ENCODE measurements at places on chromosomes 1 and 21.

DNA sequence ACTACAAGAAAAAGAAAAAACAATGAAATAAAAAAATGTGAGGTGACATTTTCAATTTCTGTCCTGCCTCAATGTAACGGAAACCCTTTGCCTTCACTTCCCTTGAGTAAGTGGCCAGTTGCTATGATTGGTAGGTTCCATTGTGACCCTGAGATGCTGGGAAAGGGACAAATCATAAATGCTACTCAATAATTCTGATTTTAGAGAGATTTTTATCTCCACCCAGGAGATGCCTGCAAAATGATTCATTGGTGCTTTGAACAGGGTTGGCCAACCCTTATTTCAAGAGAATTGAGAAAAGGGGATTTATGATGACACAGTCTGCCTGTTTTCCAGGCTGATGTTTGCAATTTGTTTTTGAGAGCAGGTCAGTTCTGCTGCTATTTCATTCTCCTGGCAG lies 22.5 kb downstream of the XCL1 start:
- H3K27me3 ChIP-seq, result no peaks in the 10 kb centered on the region
- no peaks in the 10 kb centered on the region for H3K36me3 ChIP-seq
- H3K4me3 ChIP-seq, result no peak overlapping the region
- no peaks in the 10 kb centered on the region for H3K4me1 ChIP-seq

DNA sequence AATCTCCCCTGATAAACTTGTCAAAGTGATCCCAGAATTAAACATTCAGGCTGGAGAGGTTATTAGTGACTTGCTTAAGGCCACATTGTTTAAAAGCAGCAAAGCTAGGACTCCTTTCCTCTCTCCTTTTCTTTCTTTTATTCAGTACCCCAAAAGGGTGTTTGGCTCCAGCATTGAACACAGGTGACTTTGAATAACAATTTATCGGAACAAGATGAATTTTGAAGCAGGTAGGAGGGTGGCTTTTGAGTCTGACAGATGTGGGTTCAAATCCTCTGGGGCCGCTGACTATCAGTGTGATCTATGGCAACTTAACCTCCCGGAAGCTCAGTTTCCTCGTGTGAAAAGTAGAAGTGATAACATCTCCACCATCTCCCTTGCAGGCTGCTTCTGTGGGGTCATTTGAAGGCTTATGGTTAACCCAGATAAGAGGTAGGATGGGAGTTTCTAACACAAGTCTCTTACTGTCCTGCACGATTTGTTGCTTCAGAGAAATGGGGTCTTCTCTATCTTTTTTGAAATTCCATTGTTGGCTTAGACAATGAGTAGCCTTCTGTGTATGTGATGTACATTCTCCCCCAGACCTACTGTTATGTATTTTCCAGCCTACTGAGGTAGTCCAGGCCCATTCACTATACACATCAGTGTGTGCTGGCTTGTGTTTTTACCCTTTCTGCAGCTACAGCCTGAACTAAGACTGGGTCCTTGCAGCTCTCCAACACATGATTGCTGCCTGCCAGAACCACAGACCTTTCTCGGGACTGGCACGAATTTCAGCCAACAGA lies 29.0 kb downstream of the JUN start:
- H3K4me3 ChIP-seq, result no peak overlapping the region
- peak overlapping the region; percentile 77 for H3K27ac ChIP-seq
- DNase-seq, result no peak
- peaks cover 4% of the 10 kb centered on the region for H3K4me1 ChIP-seq
- H3K27me3 ChIP-seq, result no peaks in the 10 kb centered on the region

DNA sequence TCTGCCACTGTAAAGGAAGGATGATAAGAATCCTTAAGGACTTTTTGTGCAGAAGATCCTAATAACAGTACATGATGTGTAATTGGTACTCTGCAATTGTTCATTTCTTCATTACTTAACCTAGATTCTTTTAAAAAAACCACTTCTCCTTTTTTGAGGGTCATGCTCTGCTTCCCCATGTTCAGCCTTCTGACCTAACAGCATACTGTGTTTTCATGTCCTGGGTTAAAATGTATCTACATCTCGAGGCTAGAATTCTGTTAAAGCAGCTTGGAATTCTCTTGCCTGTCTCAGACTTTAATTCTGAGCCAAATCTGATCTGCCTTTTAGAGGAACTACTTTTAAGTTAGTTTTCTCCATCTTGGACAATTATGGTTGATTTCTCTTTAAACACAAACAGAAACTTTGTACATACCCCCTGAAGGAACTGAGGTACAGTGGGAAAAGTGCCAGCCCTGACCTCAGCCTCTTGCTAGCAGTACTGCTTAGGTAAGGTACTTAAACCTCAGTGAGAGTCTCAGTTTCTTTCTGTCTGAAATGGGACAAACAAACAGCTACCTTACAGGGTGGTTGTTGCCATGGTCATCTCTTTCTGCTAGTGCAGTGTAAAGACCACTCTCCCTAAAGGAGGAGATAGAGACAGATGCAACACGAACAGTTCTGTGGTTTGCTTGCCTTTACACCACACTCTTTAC lies 103.2 kb upstream of the DYNLT5 start:
- H3K4me3 ChIP-seq, result no peak overlapping the region
- H3K27ac ChIP-seq, result no peak overlapping the region
- H3K27me3 ChIP-seq, result no peaks in the 10 kb centered on the region

DNA sequence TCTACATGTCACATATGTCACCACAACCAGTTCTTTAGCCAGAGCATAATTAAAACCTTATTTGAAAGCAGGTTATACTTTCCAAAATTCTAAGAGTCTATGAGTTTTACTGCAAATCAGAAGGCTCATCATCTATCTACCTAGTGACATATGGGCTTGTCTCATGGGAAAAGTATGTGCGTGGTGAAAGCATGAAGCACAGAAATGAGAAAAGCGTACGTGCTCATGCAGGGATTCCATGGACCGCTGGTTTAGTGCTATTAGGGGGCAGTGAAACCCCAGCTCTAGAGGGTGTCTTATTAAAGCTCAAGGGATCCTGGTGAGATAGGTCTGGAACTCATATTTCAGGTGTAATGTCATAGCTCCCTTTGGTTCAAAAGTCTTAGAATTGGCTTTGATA lies 50.2 kb downstream of the FAM163A start:
- no peak for DNase-seq
- H3K4me1 ChIP-seq, result no peaks in the 10 kb centered on the region
- no peak overlapping the region for H3K4me3 ChIP-seq
- H3K36me3 ChIP-seq, result no peaks in the 10 kb centered on the region
- no peaks in the 10 kb centered on the region for H3K27me3 ChIP-seq

- peak; percentile 68 for DNase-seq
- no peaks in the 10 kb centered on the region for H3K27me3 ChIP-seq
- H3K27ac ChIP-seq, result no peak within 1 kb of the TSS
- H3K4me1 ChIP-seq, result peaks cover 2% of the 10 kb centered on the region
These were observed at the start of gene CYP2J2 for GRCh38 chr1:59926381-59927123. CYP2J2 (minus strand) TSS chr1:59926773; CDS start chr1:59926746, 27 bp downstream.

GRCh38 chr1:222031318-222031717 lies 289.4 kb upstream of the DUSP10 start:
- H3K36me3 ChIP-seq, result no peaks in the 10 kb centered on the region
- no peaks in the 10 kb centered on the region for H3K4me1 ChIP-seq
- no peak overlapping the region for H3K27ac ChIP-seq
- no peak for DNase-seq
- H3K4me3 ChIP-seq, result no peak overlapping the region

GRCh38 chr1:197218857-197219256 lies 49.2 kb upstream of the CRB1 start:
- H3K4me3 ChIP-seq, result no peak overlapping the region
- no peak overlapping the region for H3K27ac ChIP-seq
- no peaks in the 10 kb centered on the region for H3K36me3 ChIP-seq
- no peak for DNase-seq
- H3K27me3 ChIP-seq, result no peaks in the 10 kb centered on the region

DNA sequence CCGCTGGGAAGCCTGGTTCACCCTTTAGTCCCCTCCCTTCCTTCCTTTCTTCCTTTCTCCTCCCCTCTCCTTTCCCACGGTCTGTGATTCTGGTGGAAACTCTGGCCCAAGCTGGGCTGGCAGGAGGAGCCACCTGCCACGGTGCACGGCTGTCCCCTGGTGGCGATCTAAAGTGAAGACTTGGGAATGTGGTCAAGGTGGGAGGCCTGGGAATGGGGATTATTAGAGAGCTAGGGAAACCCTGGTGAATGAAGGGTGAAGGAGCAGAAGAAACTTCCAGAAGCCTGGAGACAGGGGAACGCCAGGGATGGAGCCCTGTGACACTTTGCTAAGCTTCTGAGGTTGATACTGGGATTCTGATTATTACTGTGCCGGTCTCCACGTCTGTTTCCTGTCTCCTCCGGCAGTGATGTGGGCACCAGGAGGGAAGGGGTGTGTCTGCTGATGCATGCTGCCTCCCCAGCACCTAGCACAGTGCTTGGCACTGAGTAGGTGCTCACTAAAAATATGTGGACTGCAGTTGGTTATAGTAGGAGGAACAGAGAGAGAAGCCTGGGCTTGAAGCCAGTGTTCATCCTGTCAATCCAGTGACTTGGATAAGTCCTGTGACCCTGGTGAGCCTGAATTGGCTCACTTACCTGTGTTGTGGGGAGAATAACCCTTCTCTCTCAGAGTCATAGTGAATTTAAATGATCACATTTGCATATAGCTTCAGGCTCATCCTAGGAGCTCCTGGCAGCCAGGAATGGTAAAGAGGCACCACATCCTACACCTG lies 71.2 kb upstream of the NBPF3 start:
- peak; percentile 87 for DNase-seq
- no peak overlapping the region for H3K27ac ChIP-seq
- no peaks in the 10 kb centered on the region for H3K27me3 ChIP-seq
- H3K4me3 ChIP-seq, result no peak overlapping the region
- no peaks in the 10 kb centered on the region for H3K36me3 ChIP-seq

GRCh38 chr1:36981771-36982622 lies 52.3 kb downstream of the GRIK3 start:
- no peaks in the 10 kb centered on the region for H3K4me1 ChIP-seq
- H3K36me3 ChIP-seq, result no peaks in the 10 kb centered on the region
- H3K4me3 ChIP-seq, result no peak overlapping the region
- H3K27me3 ChIP-seq, result no peaks in the 10 kb centered on the region

DNA sequence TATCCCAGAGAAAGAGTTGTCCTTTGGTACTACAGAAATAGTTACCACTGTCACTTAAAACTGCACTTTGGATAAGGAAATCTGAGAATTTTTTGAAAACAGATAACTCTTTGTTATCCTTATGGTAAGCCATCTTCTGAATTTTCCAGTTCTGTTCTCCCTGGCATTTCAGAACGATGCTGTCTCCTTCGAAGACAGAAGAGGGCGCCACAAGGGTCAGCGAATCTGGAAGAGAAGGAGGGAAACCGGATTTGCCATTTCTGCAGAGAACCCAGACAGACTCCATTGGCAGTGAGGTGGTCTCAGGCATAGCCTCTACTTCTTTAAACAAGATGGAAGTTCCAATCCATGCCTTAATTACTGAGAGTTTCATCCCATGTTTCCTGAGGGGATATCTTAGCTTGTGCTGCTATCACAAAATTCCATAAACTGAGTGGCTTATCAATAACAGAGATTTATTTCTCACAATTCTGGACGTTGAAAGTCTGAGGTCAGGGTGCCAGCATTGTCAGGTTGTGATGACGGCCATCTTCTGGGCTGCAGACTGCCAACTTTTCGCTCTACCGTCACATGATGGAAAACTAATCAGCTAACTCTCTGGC lies 6.4 kb downstream of the FCRL2 start:
- no peak overlapping the region for H3K4me3 ChIP-seq
- H3K27me3 ChIP-seq, result no peaks in the 10 kb centered on the region
- no peak for DNase-seq
- no peaks in the 10 kb centered on the region for H3K4me1 ChIP-seq
- H3K27ac ChIP-seq, result no peak overlapping the region
- no peaks in the 10 kb centered on the region for H3K36me3 ChIP-seq

DNA sequence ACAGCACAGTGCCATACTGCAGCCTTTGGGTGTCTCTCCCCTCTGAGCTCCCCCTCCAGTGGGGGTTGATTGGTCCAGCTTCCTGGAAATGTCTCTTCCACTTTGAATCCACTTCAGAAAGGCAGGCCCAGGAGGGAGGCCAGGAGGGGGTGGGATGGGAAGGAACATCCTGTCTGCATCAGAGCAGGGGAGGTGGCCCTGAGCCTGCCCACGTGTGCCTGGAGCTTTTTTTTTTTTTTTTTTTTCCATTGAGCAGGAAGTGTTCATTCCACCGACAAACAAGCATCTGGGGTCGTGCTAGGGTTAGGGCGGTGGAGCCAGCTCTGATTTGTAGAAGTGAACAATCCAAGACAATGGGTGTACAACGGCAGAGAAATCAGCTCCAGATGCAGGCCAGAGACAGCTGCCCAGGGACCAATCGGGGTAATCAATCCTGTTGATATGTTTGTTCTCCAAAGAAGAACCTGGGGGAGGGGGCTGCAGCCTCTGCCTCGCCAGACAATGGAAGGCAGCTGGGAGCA lies 93.3 kb downstream of the SSBP3 start:
- no peak overlapping the region for H3K4me3 ChIP-seq
- no peaks in the 10 kb centered on the region for H3K36me3 ChIP-seq
- peak overlapping the region; percentile 22 for H3K27ac ChIP-seq

Measured in ascending aorta (tissue), 2 donors.